ENCODE measurements at places on chromosomes 3 and 15.
A peak's percentile ranks its signal among the peaks of the same experiment; 100 is the strongest.

GRCh38 chr3:70531838-70532489 lies 219.5 kb upstream of the MDFIC2 start:
- no peak for DNase-seq

DNA sequence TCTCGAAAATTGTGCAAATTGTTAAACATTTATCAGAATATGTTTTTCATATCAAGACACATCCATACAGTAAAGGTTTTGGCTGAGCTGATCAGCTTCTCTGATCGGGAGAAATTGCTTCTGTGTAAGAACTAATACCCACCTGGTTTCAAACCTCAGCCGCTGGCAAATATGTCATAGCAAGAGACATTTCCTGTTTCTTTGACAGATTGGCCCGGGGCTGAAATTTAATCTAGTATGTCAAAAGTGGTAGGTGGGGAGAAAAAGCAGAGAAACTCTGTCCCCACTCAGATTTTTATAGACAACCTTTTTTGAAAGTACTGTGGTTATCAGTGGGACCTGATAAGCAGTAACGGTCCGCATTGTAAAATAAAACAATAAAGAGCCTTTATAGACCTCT lies 88.8 kb upstream of the SLC24A5 start:
- no peak for DNase-seq

- DNase-seq: no peak
Measured at GRCh38 chr3:197854596-197855343, 63.7 kb downstream of the LRCH3 start.

DNA sequence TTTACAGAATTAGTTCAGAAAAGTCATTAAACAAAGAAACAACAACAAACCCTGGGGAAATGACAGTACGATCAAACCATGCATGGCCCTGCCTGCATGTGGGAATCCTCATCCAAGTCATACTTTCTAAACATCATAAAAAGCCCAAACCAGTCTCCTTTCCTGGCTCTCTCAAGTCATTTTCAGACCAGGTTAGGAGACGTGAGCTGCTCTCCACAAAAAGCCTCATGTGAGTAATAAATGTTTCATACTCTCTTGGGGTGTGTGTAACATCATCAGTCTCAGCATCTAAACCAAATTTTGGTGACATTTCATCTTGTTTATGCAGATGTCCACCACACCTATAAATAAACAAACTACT lies 18.9 kb downstream of the GREM1 start:
- DNase-seq: no peak

DNA sequence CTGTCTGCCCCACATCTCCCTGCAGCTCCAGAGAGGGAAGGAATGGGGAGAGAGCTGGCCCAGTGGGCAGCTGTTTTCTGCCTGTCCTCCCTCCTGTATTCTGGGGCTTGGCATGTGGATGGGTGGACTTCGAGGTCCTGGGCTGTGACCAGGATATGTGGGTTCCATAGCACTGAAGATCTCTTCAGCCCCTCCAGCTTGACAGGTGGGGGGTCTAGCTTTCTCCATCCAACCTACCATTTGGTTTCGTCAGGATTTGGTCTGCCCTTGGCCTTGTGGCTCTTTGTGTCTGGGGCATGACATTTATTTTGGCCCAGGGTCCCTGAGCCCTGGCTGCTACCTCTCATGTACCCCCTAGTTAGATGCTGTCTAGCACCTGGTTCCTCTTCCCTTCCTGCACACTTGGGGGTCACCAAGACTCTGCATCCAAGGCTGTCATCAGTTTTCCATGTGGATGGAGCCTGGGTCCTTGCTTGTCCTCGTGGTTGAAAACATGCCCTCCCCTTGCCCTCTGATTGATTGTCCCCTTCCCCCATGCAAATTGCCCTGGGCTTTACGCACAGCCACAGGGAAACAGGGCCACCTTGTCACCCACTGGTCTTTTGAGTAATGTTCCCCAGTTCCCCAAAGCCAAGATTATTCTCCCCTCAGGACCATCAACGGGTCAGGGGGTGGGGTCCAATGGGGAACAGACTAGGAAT lies 3.2 kb downstream of the EPHB3 start:
- no peak for DNase-seq

DNA sequence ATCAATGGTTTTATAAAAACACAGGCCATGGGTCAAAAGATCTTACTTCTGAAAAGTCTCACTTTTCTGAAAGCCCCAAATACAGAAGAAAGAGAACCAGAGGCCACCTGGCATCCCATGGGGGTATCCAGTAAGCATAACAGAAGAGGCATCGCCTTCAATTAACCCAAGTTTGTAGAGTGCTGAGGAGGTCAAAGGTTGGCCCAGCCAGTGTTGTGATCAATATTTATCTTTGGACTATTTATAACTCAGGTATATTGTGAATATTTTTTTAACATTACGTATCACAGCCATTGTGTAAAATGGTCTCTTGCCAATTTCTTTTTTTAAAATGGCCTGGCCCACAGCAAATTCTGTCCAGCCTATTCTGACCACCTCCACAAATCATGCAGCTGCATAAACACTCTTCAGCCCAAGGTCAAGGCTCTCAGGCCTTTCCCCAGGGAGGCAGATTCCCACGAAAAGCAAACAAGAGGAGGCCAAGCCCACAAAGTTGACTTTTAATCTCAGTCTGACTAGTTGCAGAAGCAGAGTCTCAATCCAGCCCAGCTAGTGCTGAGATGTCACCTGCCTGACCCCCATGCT lies 26.2 kb upstream of the SPTBN5 start:
- DNase-seq: no peak

GRCh38 chr3:55078876-55079275 lies 151.0 kb upstream of the LRTM1 start:
- no peak for DNase-seq

GRCh38 chr15:95259513-95259912 lies 1028.2 kb downstream of the MCTP2 start:
- DNase-seq: peak; percentile 87

DNA sequence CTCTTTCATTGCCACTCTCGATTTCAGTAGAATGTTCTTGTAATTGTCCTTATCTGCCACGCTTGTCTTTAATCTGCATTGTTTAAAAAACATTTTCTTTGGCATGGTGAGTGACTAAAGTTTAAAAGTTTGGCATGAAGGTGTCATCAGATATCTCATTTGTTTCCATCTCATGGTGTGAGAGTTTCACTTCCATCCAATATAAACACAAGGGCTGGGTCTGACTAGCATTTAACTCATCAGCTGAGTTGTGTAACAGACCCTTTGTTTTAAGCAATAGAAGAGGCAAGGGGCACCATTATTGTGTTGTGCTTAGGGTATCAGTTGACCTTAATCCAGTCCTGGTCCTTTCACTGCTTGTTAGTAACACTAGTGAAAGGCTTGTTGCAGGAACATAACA lies 49.9 kb upstream of the IL12A start:
- DNase-seq: no peak

GRCh38 chr15:67066959-67067853 lies 1.8 kb downstream of the SMAD3 start:
- no peak for DNase-seq

GRCh38 chr15:78049691-78050440 lies 27.6 kb downstream of the TBC1D2B start:
- no peak for DNase-seq

DNA sequence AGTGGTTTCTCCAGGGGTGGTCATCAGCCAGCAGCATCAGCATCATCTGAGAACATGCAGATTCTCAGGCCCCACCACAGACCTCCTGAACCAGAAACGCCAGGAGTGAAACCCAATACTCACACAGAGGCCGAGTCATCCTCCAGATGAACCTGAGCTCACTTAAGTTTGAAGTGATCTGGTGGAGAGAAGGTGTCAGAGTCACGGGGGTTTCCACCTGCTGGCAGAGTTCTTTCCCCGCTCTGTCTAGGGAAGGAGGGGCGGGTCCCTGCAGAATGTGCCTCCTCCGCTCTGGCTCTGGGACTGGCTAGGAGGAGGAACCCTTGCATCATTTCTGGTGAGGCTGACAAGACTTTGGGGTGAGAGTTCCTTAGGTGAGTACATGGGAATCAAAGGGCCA lies 13.3 kb upstream of the KIF23 start:
- no peak for DNase-seq

All from right renal pelvis (tissue), 4 donors.